ENCODE measurements at places on chromosomes 3 and 15.

DNA sequence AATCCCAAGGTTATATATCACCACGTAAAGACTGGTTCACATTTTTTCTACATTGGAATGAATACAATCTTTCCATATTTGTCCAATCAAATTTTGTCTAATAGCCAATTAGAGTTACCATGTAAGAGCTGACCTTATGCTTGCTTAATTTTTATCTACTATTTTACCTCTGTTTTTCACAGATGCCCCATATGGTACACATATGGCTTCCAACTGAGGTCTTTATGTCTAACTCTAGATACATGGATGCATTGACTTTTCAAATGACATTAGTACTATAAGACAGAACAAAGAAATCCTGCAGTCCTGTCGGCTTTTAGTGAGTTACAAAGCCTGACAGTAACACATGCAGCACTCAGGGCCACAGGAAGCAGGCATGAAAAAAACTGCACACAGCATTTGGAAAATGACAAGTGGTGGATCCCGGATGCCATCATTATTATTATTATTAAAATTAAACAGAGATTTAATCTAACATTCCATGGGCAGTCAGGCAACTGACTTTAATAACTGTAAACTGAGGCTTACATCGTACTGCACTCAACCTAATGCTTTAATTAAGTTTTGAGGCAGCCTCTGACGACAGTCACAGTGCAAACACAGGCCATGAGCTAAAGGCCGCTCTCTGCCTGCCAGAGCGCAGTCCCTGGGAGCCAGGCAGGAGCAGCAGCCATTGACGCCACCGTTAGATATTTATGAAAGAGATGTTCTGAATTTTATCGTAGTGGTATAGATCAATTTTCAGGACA, 113.9 kb upstream of the TMCO5A start:
- no peak for DNase-seq

- no peak for DNase-seq
These were observed 37.8 kb upstream of the MED12L start for GRCh38 chr3:151047636-151048035.

DNA sequence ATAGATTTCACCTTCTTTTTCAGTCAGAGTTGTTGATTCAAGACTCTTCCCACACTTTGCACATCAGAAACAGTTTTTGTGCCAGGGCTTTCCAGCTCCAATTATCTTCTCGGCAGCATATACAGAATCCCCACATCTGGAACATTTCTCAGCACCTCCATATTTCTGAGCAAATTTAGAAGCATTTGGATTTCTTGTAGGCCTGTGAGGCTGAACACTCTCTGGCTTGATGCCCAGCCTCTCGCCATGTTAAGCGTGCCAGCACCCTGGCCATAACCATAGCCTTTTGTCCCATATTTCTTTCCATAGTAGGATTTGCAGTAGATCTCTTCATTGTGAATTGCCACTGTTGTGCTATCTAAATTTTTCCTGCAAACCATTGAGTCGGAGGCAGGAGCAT, 28.3 kb downstream of the CD80 start:
- DNase-seq = no peak

DNA sequence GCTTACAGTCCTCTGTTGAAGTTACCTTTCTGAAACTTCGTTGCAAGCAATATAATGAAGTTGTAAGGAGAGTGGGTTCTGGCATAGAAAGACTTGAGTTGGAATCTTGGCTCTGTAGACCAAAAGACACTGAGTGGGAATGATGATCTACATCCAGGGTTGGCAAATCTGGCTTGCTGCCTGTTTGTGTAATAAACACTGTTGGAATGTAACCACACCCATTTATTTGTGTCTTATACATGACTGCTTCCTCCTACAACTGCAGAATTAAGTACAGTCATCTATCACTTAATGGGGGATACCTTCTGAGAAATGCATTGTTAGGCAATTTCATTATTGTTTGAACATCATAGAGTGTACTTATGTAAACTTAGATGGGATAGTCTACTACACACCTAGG, 178.4 kb upstream of the SUCLG2 start:
- no peak for DNase-seq

DNA sequence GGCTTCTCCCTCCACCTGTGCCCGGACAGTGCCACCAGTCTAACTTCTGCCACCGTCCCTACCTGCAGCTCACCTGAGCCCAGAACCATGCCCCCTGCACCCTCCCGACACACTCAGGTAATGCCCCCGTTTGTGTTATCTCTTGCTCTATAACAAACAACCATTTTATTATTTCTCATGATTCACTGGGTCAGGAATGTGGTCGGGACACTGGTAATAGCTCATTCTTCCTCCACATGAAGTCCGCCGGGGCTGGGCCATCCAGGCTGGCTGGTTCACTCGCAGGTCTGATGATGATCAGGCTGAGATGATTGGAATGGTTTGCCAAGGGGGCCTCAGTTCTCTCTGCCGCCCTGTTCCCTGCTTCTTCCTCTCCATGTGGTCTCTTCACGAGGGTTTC, 20.3 kb upstream of the NR2E3 start:
- DNase-seq = no peak

GRCh38 chr3:21752749-21753347, 1.8 kb upstream of the ZNF385D start:
- DNase-seq = peak; percentile 10

DNA sequence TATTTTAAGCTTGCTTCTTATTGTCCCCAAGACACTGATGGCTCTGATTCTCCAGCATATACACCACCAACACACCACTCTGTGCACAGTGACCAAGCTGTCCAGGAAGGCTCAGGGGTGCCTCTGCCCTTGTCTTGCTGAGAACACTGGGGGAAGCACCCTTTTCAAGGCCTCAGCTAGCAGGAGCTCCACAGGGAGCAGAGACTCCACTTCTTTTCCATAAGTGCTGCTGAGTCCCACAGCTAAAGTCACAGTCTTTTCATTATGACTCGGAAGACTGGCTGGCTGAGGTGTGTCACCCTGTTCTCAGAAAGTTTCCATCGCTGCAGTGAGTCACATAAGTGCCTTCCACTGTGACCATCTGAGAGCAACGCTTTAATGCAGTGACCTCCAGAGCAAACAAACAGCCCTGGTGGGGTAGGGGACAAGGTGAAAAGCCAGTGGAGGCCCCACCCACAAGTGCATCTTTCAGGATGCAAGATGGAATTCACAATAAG, 226.9 kb upstream of the CHRNA7 start:
- DNase-seq = no peak

- no peak for DNase-seq
These were observed 19.5 kb downstream of the ADAMTSL3 start for GRCh38 chr15:83673385-83673784.

GRCh38 chr15:51634591-51635198, 12.1 kb upstream of the DMXL2 start:
- no peak for DNase-seq

GRCh38 chr3:20401253-20401652, 215.2 kb upstream of the SGO1 start:
- no peak for DNase-seq

GRCh38 chr3:159029306-159030026, 227.6 kb downstream of the MFSD1 start:
- DNase-seq = no peak

- DNase-seq = no peak
These were observed 483.9 kb downstream of the PYDC2 start for GRCh38 chr3:191944835-191945234.

DNA sequence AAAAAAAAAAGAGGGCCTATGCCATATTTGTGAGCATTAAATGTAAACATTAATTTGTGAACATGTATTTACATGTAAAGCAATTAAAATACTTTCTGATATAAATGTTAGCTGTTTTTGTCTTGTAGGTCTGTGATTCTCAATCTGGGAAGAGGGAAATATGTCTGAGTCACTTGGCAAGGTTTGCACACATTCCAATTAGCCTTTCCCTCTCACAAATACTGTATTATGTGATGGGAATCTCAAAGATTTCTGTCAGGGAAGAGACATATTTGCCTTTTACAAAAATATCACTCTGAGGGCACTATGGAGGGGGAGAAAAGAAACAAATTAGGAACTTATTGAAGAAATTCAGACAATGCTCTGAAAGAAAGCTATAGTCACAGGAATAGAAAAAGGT, 483.6 kb downstream of the GBE1 start:
- DNase-seq = no peak

DNA sequence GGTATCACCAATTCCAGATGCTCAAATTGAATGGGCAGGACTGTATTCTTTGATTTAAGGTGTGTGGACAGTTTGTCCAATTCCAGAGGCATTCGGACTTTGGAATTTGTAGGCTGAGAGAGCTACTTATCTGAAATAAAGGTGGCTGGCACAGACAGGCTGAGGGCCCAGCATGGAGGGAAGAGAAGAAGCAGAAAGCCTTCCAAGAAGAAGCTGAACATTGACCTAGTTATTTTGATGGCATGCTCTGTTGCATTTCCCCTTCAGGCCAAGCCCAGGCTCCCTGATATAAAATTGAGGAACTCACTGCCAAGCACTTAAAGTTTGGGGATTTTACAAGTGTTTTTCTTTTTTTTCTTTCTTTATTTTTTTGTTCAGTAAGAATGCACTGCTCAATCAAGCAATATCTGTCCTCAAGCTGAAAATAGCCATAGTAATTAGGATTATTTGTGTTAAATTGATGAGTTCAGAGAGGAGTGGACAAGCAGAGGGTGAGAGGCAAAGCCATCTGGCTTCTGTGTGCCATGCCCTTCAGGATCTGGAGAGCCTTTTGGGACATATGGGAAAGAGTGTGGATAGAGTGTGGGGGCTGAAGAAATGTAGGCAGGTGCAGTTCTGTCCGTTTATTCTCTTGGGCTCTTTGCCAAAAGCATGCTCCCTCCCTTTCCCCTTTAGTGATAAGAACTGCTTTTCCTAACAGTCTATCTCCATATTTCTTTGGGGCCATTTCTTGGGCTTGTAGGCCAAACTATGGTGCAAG, 148.9 kb downstream of the OXSM start:
- DNase-seq = no peak

DNA sequence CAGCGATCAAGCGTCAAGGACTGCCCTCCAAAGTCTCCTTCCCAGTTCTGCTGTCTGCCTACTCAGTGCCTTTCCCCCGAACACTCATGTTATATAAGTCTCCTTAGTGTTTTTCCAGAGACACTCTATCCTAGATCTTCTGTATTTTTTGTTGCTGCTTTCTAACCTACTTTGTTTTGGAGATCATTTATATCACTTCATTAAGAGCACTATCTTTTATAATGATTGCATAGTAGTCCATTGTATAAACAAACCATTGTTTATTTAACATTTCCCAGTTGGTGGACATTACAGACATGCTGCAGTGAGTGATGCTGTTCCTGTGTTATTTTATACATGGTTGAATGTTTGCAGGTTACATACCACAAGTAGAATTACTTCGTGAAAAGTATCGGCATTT, 47.1 kb downstream of the SLC25A26 start:
- no peak for DNase-seq

DNA sequence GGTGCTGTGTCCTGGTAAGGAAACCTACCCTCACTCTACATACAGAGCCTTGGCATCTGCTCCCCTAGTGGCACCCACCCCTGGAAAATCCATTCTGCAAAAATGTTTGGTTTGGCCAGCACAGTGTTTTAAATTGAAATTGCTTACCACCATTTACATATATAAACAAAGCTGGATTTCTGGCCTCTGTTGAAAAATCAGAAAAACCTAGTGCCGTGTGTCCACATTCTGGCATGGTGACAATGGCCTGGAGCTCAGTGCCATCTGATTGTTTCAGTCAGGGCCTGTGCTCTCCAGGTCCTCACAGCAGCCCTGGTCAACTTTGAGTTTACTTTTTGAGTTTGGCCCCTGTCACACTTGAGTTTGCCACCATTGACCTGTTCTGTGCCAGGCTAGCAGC, 2.9 kb upstream of the IL17RC start:
- DNase-seq = no peak

GRCh38 chr3:183554377-183554776, 1.1 kb downstream of the KLHL6 start:
- DNase-seq = no peak

- no peak for DNase-seq
These were observed 34.8 kb upstream of the CEMIP start for GRCh38 chr15:80744415-80744814.

GRCh38 chr3:36147934-36148558, 232.3 kb upstream of the STAC start:
- no peak for DNase-seq

GRCh38 chr3:159005137-159005536, 203.3 kb downstream of the MFSD1 start:
- no peak for DNase-seq

DNA sequence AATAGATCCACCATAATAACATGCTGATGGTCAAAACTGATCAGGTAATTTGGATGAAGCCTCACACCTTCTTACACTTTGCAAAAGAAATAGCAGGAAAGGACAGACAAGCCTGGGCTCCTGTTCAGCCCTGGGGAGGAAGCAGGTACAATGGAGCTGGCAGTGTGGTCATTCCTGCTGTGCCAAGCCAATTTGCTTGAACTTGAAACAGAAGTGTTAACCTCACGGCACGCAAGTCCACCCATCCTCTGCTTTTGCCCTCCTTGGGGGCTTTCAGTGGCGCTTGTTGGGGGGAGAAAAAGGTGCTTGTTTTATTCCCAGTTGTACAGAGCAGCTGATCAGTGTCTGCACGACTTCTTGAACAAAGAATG, 36.8 kb upstream of the RFTN1 start:
- DNase-seq = no peak

GRCh38 chr3:102099913-102100312, 250.6 kb downstream of the NFKBIZ start:
- no peak for DNase-seq

DNA sequence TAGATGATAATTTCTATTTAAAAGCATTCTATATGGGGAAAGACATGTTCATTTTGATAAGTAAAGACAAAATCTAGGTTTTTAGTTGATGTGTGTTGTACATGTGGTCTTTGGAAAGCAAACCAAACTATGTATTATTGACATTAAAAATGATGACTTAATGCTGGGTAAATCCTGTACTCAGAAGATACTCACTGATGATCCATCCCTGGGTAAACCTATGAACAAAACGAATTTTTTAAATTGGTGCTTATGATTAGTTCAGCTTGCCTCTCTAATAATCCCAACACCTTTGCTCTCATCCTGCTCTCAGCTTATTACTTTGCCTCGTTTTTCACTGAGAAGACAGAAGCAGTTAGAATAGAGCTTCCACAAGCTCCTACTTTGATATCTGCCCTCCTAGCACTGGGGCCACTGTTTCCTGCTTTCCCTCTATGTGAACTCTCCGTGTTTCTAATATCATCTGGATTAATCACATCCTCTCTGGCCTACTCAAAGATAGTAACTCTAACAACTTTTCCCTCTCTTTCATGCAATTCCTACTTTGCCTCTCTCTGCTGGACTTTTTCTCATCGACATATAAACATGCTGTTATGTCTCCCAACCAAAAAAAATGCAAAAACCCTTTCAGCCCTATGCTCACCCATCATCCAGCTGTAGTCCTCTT, 29.3 kb downstream of the RARRES1 start:
- no peak for DNase-seq

GRCh38 chr3:150681057-150681456, 22.7 kb downstream of the ERICH6 start:
- no peak for DNase-seq

DNA sequence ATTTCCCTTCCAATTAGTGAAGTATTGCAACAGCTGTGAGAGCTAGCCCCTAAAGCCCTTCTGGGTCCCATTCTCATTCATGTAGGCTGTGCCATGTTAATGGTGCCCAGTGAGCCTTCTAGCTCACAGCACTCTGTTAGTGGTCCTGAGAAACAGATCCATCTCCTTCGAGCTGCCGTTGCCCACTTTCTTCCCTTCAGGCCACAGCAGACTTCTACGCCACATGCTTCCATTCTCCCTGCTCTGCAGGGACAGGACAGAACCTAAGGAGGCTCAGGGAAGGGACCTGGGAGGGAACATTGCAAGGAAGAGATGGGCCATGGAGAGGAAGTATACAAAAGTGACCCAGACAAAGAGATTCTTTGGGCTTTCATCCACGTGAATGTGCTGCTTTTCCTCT, 11.7 kb upstream of the STARD5 start:
- DNase-seq = no peak
